ENCODE measurements at places on chromosomes 6 and 20. TPM values are rescaled to one million over a fixed set of nuclear protein-coding genes. Genes with fewer than 3 reads are reported as not detected.
A peak's percentile ranks its signal among the peaks of the same experiment; 100 is the strongest.

DNA sequence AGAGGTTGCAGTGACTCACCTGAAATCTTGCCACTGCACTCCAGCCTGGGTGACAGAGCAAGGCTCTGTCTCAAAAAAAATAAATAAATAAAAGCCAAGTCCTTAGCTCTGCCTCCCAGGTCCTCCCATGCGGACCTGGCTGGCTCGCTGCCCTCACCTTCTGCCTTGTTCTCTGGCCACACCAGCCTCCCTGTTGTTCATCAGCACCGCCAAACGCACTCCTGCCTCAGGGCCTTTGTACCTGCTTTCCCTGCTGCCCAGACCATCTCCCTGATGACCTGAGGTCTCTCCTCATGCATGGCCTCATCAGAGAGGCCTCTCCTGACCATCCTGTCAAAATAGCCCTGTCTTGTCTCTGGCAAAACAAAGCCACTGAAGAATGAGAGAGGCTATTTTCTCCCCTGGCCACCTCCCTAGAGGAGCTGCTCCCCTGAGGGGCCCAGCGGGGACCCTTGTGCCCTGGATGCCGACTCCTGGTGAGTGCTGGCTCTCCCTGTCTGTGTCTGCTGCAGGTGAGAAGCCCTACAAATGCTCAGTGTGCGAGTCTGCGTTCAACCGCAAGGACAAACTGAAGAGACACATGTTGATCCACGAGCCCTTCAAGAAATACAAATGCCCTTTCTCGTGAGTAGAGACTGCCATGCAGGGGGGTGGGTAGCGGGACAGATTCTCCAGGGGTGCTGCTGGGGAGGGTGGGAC lies 22.6 kb upstream of the CHMP4B start:
- no peak for DNase-seq

DNA sequence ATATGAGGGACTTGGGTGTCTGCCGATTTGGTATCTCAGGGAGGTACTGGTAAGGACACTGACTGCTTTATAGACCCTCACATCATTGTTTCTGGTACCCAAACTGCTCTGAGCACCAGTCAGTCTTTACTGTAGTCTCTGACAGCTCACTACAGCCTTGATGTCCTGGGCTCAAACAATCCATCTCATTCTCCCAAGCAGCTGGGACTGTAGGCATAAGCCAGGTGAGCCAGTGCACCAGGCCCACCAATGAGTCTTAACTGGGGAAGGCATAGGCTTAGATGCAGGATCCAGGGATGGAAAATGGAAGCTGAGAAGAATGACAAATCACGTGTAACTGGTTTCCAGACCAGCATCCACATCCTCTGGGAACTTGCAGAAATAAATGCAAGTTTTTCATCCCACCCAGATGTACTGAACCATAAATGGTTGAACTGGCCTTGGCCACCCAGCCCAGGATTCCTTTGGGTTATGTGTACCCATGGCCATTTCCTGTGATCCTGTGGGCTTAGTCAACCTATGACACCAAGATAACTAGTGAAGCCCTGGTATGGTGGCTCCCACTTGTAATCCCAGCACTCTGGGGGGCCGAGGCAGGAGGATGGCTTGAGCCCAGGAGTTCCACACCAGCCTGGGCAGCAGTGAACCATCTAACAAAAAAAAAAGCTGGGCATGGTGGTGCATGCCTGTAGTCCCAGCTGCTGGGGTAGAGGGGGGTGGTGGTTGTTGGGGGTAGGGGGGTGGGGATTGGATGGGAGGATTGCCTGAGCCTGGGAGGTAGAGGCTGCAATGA lies 5.8 kb downstream of the TUBB start:
- no peak for DNase-seq

GRCh38 chr6:51928320-51928719 lies 159.1 kb downstream of the PKHD1 start:
- DNase-seq: no peak

DNA sequence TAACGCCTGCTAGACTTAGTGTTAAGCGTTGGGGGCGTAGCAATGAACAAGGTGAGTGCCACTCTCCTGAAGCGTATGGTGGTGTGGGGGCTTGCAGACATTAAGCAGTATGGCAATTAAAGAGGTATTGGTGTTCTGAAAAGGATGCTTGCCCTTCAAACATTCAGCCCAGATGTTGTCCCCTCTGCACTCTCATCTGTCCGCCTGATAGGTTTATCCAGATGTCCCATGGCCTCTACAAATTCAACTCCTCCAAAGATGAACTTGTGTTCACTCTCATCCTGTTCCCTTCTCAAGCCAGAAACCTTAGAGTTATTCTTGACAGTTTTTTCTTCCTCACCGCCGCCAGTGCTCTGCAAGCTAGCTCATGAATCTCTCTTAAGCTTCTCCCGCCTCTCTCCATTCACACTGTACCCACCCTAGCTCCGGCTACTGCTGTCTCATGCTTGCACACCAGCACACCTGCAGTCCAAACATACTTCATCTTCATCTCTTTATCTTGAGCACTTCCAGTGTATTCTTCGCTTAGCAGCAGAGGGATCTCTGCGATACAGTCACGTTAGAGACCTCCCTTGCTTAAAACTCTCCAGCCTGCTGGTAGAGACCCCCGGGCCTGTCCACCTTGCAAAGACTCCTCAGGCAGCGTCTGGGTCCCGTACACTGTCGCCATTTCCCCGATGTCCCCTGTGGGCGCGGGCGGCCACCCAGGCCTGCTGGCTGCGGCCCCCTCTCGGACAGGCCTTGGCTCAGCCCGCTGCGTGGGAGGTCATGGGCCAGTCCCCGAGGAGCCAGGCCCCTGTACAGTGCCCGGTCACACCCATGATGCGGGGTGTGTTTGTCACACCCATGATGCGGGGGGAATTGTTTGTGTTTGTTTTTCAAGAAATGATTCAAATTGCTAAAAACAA lies 962 bp downstream of the DDX27 start:
- DNase-seq: no peak

- DNase-seq: no peak
Observed at GRCh38 chr6:3119040-3119723, 671 bp downstream of the BPHL start.

DNA sequence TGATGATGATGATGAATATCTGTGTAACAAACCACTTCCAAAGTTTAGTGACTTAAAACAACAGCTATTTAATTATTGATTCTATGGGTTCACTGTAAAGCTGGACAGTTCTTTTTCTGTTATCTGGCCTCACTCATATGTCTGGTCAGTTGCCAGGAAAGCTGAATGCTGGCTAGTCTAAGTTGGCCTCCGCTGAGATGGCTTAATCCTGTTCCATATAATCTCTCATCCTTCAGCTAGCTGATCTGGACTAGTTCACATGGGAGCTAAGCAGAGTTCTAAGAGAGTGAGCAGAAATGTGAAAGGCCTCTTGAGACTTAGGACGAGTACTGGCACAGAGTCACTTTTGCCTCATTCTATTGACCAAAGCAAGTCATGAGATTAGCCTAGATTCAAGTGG lies 334.7 kb upstream of the FLRT3 start:
- DNase-seq: no peak

DNA sequence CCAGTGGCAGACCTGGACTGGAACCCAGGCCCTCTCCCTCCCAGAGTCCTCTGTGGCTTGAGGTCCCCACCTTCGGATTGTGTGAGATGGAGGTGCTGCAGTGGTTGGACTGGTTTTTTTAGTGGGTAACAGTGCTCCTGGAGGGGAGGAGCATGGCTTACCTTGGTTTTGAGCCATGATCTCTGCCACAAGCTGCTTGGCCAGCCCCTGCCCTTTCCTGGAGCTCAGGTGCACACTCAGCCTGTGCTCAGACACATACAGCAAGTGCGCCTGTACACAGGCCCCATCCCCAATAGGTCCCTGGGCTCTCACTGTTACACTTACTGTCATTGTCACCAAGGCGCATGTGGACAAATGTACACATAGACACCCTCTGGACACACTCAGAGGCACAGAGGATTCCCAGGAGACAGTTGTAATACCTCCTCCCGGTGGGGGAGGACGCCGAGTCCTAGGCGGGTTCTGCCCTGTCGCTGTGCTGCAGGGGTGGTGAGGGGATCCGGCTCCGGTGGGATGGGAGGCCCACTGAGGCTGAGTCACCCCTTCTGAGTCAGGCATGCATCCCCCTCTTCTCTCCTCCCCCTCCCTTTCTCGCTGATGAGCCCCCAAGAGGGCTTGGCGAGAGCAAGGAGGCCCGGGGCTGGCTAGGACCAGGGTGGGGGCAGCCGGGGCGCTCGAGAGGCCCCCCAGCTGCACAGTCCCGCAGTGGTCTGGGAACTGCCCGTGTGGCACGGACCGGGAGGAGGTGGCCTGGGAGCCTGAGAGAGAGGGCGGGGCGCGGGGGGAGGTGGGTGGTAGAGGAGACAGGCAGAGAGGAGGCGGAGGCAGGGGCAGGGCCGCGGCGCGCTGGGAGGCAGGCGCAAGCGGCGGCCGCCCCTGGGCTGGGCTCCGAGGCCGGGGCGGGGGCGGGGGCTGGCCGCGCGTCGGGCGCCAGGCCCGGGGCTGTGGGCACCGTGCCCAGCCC lies 522 bp upstream of the EPB41L1 start:
- DNase-seq: peak; percentile 66

DNA sequence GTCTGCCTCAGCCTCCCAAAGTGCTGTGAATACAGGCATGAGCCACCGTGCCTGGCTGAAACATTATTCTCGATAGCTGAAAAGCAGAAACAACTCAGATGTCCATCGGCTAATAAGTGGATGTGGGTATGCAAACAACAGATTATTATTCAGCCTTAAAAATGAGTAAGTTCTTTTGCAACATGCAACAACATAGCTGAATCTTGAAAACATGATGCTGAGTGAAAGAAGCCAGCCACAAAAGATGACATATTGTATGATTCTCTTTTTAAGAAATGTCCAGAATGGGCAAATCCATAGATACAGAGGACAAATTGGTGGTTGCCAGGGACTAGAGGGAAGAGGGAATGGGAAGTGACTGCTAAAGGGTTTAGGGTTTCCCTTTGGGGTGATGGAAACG lies 61.7 kb downstream of the RIOK1 start:
- no peak for DNase-seq

DNA sequence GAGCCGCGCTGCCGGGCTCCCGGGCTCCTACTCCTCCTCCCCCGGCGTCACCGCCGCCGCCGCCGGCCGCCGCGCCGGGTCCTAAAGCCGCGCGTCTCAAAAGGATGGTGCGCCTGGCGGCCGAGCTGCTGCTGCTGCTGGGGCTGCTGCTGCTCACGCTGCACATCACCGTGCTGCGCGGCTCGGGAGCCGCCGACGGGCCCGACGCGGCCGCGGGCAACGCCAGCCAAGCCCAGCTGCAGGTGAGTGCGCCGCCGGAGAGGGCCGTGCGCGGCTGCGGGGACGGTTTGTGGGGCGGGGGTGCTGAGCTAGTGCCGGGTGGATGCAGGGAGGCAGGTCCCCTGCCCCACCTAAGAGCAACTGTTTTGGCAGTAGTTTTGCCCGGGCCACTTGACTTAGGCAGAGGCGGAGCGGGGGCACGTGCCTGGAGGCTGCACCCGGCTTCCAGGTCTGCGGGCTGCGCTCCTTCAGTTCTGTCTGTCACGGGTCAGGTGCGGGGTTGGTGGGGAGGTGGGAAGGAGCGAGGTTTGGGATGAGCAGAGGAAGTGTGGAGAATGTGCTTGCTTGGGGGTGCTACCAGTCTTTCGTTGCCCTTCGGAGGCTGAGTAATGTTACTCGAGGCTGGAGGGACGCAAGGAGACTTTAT lies 722 bp downstream of the ISM1 start:
- DNase-seq: no peak

- DNase-seq: no peak
Observed at GRCh38 chr20:10329387-10330005, 104.5 kb downstream of the MKKS start.

The DDO gene
- total RNA-seq: 0.68 TPM

The KCNQ5 gene
- total RNA-seq: 8.5 TPM

The PAK5 gene
- total RNA-seq: not detected

The SNHG17 gene
- 8.9 TPM for total RNA-seq
